Stimulated activated CD4-positive, alpha-beta T cell treated with anti-CD3 and anti-CD28 coated beads, Interleukin-2, amount 100 ng/mL, for 48 hours (primary cell): ENCODE measurements at places on chromosomes 6 and 20.

GRCh38 chr20:3820901-3821727 lies 767 bp downstream of the AP5S1 start:
- DNase-seq = no peak

DNA sequence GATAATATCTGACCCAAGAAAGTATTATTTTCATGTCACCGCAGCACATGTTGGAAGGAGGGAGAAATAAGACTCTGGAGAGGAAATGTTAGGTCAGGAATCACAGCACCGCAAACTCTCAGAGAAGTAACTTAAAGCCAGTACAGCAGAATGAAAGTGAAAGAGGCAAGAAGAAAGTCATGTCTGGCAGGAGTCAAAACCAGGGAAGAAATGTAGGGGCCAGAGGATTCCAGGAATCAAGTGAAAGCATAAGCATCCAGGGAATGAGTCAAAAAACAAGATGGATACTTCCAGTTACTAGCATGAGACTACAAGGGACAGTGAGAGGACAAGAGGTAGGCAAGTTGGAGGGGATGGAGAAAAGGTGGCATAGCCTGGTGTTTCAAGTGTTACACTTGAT lies 80.4 kb downstream of the AK9 start:
- DNase-seq = no peak

- DNase-seq = peak; percentile 37
Observed at GRCh38 chr20:38843346-38843745, 37.8 kb downstream of the PPP1R16B start.

DNA sequence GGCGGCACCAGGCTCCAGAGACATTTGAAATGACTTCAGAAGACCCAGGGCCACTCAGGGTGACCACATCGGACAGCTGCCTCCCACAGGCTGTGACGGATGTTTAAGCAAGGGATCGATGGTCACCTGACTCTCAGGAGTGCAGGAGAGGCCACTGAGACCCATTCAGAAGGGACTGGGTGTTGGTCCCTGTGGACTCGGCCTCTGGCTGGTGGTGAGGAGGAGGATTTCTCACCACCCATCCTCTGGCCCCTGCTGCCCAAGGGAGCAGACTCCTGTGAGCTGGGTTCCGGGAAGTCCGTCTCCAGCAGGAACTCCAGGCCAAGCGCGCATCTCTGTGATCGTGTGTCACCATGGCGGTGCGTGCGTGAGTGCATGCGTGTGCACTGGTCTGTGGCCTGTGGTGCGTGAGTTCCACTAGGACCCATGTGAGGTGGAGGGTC lies 25.5 kb downstream of the NPEPL1 start:
- no peak for DNase-seq

GRCh38 chr6:52399511-52400312 lies 20.4 kb upstream of the EFHC1 start:
- no peak for DNase-seq

- no peak for DNase-seq
Observed at GRCh38 chr20:43942667-43943285, 28.1 kb downstream of the TOX2 start.

DNA sequence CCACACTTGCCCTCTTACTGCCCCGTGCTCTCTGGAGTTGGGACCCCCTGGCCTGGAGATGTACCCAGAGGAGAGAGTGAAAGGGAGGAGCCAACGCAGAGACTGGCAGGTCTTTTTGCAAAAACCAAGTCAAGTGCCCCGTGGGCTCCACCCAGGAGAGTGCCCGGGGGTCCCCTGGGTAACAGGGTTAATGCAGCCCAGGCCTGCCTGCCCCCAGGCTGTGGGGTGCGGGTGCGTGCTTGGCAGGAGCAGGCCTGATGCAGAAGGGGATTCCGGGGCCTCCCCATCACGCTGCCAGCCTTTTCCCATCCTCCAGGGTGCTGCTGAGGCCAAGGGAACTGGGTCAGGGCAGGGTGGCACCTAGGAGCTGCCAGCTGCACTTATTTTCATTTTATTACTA lies 184.4 kb downstream of the ERMARD start:
- no peak for DNase-seq

- no peak for DNase-seq
Observed at GRCh38 chr20:37977338-37977737, 55.9 kb downstream of the TTI1 start.

DNA sequence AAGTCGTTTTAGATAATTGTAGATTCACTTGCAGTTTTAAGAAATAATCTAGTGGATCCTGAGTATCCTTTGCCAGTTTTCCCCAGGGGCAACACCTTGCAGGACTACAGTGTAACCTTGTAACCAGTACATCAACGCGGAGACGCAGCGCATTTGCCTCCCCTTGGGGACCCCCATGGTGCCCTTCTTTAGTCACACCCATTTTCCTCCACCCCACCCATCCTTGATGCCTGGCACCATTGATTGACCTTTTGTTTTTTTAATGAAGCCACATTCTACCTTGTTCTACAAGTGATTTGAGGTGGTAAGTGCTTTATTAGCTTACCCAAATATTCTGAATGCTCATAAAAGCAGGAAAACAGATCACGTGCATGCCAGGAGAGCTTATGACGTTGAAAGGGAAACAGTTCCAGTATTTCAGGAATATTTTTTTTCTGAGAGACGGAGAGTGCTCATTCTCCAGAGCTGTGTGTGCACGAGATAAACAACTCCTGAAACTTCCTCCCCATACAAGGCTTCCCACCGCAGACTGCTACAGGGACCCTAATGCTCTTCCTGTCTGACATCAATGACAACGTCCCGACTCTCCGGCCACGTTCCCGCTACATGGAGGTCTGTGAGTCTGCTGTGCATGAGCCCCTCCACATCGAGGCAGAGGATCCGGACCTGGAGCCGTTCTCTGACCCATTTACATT lies 35.7 kb downstream of the CDH26 start:
- no peak for DNase-seq

GRCh38 chr6:109782491-109782999 lies 91.4 kb downstream of the FIG4 start:
- DNase-seq = no peak

DNA sequence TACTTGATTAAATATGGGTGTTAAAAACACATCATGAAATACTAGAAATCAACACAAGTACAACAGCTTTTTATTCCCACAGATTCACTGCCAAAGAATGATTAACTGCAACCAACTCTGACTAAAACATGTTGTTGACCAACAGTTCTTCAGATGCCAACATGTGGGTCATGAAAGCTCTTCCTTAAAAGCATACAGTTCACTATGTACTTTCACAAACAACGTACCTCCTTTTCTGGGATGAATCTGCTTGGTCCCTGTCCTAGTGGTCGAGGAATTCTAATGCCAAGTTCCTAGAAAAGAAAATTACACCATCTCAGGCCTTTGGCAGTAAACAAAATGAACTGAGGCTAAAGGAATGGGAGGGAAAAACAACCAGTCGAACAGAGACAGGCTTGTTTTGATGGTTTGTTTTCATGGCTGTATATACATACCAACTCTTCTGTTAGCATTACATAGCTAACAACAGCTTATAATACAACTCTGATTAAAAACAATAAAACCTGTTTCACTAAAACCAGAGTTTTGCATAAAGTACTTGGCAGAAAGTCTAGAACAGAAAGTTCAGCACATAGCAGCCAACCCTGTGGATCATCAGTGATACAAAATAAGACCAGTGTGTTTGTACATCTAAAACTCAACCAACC lies 92.5 kb downstream of the SESN1 start:
- DNase-seq = no peak

DNA sequence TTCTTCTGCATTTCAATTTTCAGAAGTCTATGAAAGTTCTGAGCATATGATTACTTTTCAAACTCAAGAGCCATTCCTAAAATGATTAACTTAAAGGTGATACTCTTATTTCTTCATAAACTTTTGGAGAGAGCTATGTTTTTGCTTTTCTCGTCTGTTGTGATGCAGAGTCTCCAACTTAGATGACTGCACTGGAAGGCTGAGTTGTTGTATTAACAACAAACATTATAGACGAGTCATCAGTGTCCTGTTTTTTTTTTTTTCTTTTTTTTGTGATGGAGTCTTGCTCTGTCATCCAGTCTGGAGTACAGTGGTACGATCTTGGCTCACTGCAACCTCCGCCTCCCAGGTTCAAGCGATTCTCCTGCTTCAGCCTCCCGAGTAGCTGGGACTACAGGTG lies 101.9 kb downstream of the CD109 start:
- no peak for DNase-seq

DNA sequence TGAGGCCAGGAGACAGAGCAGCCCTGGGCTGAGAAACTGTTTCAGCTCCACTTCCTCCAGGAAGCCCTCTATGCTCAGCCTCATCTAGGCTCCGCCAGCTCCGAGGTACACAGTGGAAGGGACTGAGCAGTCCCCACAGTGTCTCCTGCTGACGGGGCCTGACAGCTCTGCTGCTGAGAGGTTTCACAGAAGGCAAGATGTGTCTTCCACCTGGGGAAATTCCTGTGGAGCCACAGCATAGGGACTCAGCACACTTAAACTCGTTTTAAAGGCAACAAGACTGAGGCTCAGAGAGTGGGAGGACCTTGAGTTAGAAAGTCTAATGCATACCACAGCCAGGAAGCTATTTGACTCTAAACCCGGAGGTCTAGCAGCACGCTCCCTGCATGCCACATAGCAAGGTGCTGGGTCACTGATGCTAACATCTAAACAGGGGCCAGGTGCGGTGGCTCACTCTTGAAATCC lies 6.8 kb downstream of the ADA start:
- DNase-seq = no peak

- DNase-seq = no peak
Observed at GRCh38 chr6:138572167-138572875, 73.0 kb upstream of the NHSL1 start.

- DNase-seq = no peak
Observed at GRCh38 chr20:12068121-12068520, 150.4 kb downstream of the BTBD3 start.

- no peak for DNase-seq
Observed at GRCh38 chr6:163716690-163717089, 302.2 kb downstream of the QKI start.

GRCh38 chr6:147117011-147117410 lies 87.2 kb upstream of the STXBP5 start:
- no peak for DNase-seq

GRCh38 chr6:133551847-133552341 lies 310.7 kb downstream of the EYA4 start:
- no peak for DNase-seq

DNA sequence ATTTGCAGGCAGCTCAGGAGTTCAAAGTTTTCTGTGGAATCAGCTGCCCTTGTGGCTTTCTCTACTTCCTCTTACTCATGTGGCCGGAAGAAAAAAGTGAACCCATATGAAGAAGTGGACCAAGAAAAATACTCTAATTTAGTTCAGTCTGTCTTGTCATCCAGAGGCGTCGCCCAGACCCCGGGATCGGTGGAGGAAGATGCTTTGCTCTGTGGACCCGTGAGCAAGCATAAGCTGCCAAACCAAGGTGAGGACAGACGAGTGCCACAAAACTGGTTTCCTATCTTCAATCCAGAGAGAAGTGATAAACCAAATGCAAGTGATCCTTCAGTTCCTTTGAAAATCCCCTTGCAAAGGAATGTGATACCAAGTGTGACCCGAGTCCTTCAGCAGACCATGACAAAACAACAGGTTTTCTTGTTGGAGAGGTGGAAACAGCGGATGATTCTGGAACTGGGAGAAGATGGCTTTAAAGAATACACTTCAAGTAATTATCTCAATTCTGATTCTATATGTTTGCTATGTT lies 1.1 kb downstream of the MGME1 start:
- DNase-seq = no peak

- no peak for DNase-seq
Observed at GRCh38 chr6:44675449-44675848, 287.9 kb downstream of the CDC5L start.

DNA sequence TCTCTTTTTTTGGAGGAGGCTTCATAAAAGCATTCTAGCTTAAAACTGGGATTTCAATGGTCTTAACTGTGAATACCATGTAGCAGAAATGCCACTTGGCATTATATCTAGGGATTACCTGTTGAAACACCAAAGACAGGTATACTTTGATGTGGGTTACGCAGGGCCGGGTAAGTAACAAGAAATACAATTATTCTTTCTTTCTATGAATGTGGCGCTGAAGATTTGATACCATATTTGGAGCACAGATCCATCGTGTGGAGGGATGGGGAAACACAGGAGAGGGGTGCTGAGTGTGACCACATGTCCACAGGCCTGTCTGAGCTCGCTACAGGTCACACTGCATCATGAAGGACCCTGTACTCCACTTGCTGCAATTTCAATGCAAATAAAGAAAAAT lies 257.8 kb downstream of the GMPR start:
- no peak for DNase-seq

- DNase-seq = no peak
Observed at GRCh38 chr6:7148100-7148822, 40.5 kb downstream of the RREB1 start.

GRCh38 chr20:51467956-51468626 lies 74.4 kb downstream of the NFATC2 start:
- no peak for DNase-seq

GRCh38 chr6:119476554-119476953 lies 127.0 kb upstream of the MAN1A1 start:
- DNase-seq = no peak

GRCh38 chr20:46025376-46025783 lies 3.6 kb upstream of the SLC12A5 start:
- no peak for DNase-seq

DNA sequence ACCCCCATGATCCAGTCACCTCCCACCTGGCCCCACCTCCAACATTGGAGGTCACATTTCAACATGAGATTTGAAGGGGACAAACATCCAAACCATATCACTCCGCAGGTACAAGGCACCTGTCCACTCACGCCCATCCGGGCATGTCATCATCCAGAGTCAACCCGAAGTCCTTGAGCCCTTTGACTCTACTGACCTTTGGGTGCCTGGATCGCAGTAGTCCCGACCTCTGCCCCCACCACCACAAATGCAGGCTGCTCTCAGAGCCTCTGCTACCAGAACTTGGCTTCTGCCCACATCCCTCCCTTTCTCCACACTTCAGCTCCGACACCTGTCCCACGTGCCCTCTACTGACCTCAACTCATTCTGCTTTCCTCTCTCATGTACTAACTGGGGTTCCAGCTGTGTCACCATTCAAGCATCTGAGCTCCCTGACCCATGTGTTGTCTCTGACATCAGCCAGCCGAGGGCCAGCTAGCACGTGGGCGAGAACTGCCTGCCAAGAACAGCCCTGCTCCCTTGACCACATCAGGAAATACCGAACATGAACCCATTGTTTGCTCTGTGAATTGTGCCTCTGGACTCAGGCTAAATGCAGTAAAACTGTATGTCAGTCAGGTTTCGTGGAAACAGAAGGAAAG lies 498.3 kb upstream of the SULF2 start:
- DNase-seq = no peak

- no peak for DNase-seq
Observed at GRCh38 chr20:17967521-17968365, 851 bp downstream of the SNX5 start.

- DNase-seq = no peak
Observed at GRCh38 chr20:31497838-31498540, 16.3 kb upstream of the HM13 start.

- DNase-seq = no peak
Observed at GRCh38 chr20:17653835-17654648, 28.0 kb downstream of the RRBP1 start.
